ENCODE measurements at places on chromosomes 2 and 18.

GRCh38 chr2:96694816-96695455, 44.9 kb downstream of the LMAN2L start:
- DNase-seq = no peak

- DNase-seq = no peak
Observed at GRCh38 chr2:175817221-175817620, 184.8 kb downstream of the LNPK start.

DNA sequence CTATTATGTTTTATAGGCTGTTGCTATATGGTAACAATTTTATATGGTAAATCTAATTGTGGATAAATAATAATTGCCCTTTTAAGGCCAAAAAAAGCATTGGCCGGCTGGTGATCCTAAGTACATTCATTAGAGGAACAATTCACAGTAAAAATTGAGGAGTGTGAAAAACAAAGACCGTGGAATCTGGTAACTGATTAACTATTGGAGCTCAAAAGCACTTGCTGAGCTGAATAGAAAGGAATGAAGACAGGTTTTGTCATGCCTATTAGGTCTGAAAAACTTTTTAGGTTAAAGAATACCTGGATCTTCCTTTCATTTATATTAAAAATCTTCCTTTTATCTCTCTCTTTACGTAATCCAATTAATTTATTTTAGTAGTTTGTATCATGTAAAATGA, 18.5 kb upstream of the RBBP8 start:
- no peak for DNase-seq

GRCh38 chr2:102253753-102254150, 57.6 kb upstream of the IL1RL1 start:
- no peak for DNase-seq

- no peak for DNase-seq
Observed at GRCh38 chr2:187446711-187447110, 1.3 kb downstream of the CALCRL start.

DNA sequence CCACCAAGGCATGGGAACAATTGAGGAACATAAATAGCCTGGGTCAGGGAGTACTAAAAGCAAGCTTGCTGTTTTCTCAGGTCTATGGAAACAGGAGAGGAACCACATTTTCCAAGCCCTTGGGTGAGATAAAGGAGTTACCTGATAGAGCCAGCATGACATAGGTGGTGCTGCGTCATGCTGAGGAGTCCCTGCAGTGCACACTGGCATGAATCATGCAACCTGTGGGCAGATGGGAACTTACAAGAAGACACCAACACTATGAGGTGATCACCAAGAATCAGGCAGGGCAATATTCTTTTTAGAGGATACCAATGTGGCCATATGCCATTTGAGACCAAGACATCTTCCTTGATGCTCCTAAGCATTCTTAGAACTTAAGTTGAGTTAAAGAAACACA, 531.8 kb downstream of the ZEB2 start:
- DNase-seq = no peak

- DNase-seq = no peak
Observed at GRCh38 chr2:43110442-43110871, 115.9 kb downstream of the ZFP36L2 start.

- no peak for DNase-seq
Observed at GRCh38 chr2:51995293-51995692, 963.4 kb upstream of the NRXN1 start.

DNA sequence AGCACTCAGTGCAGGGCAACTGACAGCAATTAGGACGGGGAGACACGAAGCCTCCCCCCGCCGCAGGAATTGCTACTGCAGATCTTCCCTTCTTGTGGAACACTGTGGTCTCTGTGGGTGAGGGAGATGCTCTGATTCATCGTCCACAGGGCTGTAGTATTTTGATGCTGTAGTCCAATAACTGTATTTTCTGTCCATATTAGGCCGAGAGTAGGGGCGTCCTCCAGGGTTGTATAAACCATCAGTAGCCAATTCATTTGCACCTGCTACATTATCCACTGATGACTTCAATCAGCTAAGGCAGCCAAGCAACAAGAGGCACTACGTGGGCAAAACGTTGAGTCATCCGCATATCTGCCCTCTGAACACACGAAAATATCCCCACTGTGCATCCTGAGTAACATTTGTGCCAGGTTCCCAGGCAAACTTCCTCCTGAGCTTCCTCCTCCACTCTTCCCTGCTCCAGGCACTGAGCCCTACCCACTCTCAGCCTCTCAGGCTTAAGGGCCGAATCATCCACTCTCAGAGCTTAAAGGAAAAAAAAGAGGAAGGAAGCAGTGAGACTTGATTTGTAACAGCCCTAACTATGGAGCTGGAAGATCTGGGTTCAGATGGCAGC, 62.1 kb downstream of the LBH start:
- DNase-seq = peak; percentile 77
